ENCODE measurements at places on chromosomes 2 and 18.

GRCh38 chr2:202400941-202401340, 24.8 kb downstream of the BMPR2 start:
- no peak for DNase-seq

DNA sequence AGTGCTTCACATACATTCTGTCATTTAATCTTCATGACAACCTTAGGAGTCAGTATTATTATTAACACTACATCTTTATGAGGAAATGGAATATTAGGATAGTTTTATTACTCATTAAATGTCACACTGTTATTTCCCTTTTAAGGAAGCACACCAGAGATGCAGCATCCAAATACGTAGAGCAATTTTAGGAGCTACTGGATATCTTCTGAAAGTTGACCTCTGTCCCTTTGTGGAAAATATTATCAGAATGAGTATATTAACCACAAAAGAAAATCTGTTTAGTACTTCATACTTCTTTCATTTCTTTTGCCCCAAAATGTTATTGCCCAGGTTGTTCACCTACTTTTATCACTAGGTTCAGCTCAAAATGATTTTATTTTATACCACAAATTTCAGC, 72.9 kb upstream of the APCDD1 start:
- DNase-seq = no peak

DNA sequence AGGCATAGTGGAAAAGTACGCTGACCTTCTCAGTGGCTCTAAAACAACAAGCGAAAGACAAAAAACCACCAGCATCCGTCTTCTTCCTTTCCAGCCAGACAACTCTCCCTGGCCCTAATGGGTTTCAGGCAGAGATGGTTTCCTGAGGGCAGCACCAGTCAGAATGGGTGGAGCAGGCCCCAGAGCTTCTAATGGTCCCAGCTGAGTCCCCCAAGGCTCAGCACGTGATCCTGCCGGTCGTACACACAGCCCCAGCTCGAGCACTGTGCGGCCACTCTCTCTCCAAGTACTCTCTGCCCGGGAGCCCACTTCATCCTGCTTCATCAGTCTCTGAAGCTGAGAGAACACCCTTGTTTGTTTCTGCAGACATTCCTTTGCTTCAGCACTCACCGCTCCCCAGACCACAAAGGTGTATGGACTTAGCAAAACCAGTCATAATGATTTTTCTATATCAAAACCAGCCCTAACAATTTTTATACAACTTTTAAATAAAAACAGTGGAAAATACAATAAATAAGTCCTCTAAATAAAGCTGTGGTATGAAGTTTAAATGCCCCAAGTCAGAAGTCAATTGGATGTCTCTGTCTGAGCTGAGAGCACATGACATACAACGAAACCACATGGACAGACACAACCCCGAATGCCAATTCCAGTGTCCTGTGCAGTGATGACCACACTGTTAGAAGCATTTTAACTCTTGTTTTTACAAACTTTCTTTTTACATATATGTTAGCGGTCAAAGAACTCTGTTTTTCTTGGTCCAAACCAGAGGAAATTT, 63.9 kb downstream of the PARD6G start:
- no peak for DNase-seq

- DNase-seq = peak; percentile 22
Measured at GRCh38 chr2:85438201-85439024, 19.9 kb downstream of the SH2D6 start.

DNA sequence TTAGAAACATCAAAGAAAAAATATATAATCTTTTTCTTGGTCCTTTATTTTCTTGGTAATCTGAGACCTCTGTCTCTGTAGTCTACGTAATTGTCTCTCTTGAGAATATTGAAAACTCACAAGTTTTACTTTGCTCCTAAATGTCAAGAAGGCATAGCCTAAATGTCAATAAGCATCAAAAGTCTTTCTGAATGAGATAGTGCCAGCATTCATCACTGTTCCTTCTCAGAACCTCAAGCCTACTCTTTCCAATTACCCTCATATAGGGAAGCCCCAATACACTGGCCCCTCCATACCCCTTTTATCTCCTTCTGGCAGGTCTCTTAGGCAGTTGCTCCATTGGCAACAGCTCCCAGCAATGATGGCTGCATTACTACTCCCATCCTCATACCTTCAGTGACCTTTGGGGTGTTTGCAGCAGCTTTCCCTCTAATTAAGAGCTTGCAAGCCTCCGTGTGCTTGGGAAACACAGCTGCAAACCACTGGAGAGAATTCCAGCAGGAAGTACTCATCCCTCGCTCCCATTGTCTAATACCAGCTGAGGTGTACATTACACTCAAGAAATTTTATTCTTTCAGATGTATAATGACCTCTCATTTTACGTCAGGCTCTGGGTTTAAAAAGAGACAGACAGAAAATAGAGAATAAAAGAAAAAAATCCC, 95.8 kb downstream of the KYNU start:
- no peak for DNase-seq

- DNase-seq = peak; percentile 7
Measured at GRCh38 chr18:25710981-25711380, 359.0 kb upstream of the ZNF521 start.

DNA sequence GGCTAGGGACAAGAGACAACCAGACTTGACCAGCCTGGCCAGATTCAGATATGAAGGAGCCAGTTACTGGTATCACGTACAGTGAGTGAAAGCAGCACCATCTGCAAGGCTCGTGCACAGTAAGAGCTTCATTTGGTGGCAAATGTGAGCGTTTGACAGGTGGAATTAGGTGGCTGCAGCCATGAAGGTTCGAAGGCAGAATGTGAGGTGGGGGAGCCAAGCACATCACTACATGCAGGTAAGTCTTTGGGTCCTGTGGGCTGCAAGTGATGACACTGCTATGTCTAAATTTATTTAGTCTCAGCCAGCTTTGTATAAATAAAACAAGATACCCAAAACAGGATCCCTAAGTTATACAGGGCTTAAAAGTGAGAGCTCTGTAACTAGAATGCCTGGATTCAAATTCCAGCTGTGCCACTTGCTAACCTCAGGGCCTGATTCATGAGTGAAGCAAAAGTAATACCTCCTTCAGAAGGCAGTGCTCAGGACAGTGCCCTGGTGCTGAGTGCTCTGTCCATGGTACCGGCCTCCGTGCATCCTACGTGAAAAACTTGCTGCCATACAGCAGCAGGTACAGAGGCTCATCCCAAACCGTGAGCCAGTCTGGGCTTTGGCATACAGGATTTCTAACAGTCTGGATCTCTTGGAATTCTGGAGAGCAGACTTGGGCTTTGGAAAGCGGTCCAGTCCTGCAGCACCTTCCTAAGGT, 18.6 kb downstream of the DDX18 start:
- DNase-seq = peak; percentile 43

GRCh38 chr18:70469916-70470315, 181.1 kb downstream of the SOCS6 start:
- peak; percentile 10 for DNase-seq

GRCh38 chr2:111205774-111206173, 85.1 kb downstream of the BCL2L11 start:
- no peak for DNase-seq

DNA sequence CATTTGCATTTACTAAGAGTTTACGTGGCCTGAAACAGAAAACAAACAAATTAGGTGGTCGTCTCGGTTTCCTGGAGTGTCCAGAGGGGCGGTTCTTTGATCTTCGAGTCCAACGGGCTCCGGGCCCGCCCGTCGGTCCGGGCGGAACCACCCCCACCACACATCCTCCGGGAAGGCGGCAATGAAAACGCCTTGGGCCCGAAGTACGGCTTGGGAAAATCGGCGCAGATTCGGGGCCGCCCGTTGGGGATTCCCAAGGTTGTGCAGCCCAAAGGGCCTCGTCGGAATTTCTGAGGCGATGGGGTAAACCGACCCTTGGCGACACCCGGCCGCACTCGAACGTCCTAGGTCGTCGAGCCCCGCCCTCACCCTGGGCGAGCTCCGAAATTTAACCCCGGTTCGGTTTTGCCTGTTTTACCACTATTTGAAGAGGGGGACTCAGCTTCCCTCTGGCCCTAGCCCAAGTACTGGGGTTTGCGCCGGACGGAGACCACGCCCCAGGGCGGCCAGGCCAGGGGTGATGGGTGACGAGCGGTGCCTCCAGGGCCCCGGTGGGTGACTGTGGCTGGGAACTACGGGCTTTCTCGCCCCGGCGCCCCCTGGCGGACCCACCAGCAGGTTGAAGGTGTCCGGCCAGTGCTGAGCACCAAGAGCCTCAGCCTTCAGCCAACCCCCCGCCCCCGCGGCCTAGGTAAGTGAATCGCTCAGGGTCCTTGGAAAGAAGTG, 1.9 kb upstream of the CFAP53 start:
- peak; percentile 80 for DNase-seq

DNA sequence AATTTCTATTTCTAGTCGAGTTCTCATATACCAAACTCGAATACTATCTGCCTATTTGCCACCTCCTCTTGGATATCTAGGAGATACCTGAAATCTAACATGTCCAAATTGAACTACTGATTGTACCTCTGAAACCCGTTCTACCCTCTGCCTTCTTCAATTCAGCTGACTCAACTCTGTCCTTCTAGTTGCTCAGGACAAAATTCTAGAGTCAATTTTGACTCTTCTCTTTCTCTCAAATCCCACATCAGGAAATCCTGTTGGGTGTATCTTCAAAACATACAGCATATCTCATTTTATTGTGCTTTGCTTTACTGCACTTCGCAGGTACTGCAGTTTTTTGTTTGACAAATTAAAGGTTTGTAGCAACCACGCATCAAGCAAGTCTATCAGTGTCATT, 137.8 kb downstream of the ZAP70 start:
- no peak for DNase-seq

DNA sequence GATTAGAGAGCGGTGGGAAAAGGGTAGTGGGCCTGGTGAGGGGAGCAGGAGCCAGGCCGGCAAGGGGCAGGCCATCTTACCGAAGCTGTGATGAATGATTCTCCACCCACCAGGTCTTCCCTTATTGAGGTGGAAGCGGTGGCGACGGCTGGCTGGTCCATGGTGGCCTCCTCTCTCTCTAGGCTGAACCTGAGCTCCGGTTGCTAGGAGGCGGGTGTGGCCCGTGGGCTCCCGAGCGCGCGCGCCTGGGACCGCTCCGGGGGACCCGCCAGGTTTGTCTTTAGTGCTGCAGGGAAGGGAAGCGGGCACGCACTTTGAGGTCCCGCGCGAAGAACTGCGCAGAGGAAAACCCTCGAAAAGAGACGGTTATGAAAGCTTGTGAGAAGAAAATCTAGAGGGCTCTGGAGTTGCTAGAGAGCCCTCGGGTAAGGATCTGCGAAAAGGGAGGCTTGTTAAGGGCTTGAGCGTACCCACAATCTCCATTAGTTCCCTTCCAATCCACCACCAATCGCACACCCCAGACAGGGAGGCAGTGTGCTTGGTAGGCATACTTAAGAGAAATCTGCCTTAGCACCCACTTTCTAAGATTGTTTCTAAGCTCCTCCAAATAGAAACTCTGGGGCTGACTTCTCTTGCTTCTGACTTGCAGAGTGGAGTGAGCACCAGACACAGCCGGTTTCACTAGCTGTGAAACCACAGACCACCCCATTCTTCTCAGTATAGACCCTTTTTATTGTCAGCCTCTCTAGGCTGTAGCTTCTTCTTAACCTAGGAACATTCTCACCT, at the start of gene STPG4:
Gene STPG4 (minus strand): TSS at position 218 of the 786 bp plus-strand sequence. CDS start 57 bp downstream, at position 161.
- no peak for DNase-seq

DNA sequence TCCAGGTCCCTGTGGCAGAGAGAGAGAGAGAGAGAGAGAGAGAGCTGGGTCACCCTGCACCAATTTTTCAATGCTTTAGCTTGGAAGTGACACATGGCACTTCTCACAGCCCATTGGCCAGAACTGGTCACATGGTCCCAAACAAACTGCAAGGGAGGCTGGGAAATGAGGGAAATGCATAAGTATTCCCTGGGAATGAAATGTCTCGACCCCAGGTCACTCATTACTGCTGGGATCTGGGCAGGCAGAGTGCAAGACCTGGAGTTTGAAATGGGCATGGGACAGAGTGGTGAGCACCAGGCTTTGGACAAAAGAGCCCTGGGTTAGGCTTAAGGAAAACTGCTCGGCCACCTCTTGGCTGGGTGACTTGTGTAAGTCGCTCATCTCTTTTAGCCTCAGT, 37.0 kb downstream of the SMAD7 start:
- no peak for DNase-seq

DNA sequence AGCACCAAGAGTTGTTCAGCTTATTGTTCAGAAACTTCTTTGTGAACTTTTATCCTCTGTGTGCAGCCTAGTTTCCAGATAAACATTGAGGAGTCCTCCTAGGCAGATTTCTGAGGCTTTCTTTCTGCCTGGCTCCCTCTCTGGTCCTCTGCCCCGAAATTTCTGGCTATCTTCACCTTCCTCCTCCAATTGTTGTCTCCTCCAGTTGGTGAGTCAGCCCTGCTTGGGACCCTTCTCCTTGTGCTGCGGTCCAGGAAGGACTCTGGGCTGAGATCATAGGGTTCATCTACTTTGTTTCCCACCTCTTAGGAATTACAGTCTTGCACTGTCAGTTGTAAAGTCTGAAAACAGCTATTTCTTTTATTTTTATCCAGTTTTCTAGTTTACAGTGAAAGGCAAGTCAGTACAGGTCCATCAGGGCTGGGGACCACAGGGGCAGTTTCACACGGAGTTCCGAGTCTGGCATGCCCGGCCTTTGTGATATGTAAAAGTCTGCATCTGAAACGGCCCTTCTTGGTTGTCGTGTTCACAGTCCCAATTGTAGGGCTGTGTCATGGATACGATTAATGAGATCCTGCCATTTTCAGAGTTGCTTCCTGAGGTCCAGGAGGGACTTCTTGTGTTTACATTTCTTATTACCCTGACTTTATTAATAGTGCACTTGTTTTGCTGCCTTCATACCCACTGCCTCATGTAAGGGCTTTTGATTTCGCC, 100.8 kb downstream of the SMC6 start:
- no peak for DNase-seq

DNA sequence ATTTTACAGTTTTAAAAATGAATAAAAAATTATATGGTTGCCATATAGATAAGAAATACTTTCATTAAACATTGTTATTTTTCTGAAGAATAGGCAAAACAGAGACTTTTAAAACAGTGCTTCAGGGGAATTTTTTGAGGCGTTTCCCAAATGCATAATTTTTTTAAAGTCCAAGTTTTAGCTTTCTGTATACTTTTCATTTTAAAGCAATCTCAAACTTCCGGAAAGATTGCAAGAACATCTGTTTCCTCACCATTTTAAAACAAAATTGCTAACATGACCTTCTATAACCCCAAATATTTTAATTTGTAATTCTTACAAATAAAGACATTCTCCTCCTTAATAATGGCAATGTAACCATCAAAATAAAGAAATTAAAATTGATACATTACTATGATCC, 15.1 kb upstream of the MBD2 start:
- no peak for DNase-seq

Measured in common myeloid progenitor, CD34-positive (primary cell).